ENCODE measurements at places on chromosomes 5 and 9. TPM values are rescaled to one million over a fixed set of nuclear protein-coding genes. Genes with fewer than 3 reads are reported as not detected.

The GABRA1 gene
- total RNA-seq, result not detected

The SLC36A3 gene
- not detected for total RNA-seq

The ACOT12 gene
- total RNA-seq, result not detected

The CDK5RAP2 gene
- total RNA-seq, result 63.6 TPM

The S1PR3 gene
- 26.8 TPM for total RNA-seq

The CFAP157 gene
- not detected for total RNA-seq

The CCDC107 gene
- total RNA-seq, result 44.3 TPM

The PIP5K1B gene
- total RNA-seq, result 71.9 TPM

The ALDH1A1 gene
- total RNA-seq, result 20.7 TPM

The NOL8 gene
- 12.7 TPM for total RNA-seq

The PLPPR1 gene
- not detected for total RNA-seq

The GADD45G gene
- 44.5 TPM for total RNA-seq

GRCh38 chr9:401223-401622, 186.6 kb downstream of the DOCK8 start:
- DNase-seq, result no peak
- no peak overlapping the region for H3K27ac ChIP-seq
- H3K4me1 ChIP-seq, result no peaks in the 10 kb centered on the region
- H3K27me3 ChIP-seq, result no peaks in the 10 kb centered on the region

GRCh38 chr5:170986598-170986997, 124.8 kb downstream of the RANBP17 start:
- H3K4me1 ChIP-seq, result no peaks in the 10 kb centered on the region
- H3K27me3 ChIP-seq, result no peaks in the 10 kb centered on the region
- no peak overlapping the region for H3K4me3 ChIP-seq
- no peak for DNase-seq
- no peaks in the 10 kb centered on the region for H3K36me3 ChIP-seq

DNA sequence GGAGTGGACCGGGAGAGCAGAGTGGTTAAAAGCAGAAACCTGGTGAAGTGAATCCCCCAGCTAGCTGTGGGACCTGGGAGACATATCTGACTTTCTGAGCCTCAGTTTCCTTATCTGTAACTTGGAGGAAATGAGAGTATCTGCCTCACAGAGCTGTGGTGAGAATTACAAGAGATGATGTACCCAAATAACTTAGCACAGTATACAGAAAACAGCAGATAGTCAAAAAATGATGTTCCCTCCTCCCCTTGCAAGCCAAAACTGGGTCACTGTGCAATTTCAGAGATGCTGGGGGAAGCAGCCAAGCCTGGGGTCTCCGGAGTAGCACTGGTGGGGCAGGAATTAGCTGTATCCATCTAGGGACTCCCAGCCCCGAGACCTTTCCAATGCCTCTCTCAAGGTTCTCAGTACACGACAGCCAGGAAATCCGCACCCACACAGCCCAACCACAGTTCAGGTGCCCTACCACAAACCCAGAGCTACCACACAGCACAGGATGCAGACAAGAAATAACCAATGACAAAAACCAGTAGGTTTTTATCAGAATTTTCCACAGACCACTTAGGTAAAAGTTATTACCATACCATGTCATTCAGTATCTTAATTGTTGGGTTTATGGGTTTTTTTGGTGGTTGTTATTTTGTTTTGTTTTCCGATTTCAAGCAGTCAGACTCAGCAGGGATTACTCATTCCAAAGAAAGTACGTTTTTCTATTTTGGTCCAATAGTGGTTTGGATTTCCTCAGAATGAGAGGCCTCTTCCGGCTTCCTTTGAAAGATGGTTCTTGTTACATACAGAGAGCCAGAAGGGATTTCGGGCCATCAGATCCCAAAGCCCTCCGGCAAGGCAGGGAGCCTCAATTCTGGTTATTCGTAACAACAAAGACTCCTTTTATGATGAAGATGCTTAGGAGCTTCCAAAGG, 4.9 kb upstream of the HRH2 start:
- DNase-seq, result no peak
- H3K27me3 ChIP-seq, result peaks cover 19% of the 10 kb centered on the region
- no peak overlapping the region for H3K4me3 ChIP-seq
- H3K27ac ChIP-seq, result no peak overlapping the region
- H3K36me3 ChIP-seq, result no peaks in the 10 kb centered on the region

- no peaks in the 10 kb centered on the region for H3K36me3 ChIP-seq
- no peaks in the 10 kb centered on the region for H3K4me1 ChIP-seq
- DNase-seq, result no peak
- no peak overlapping the region for H3K4me3 ChIP-seq
- no peaks in the 10 kb centered on the region for H3K27me3 ChIP-seq
- no peak overlapping the region for H3K27ac ChIP-seq
Observed at GRCh38 chr9:89015336-89015735, 24.1 kb downstream of the S1PR3 start.

DNA sequence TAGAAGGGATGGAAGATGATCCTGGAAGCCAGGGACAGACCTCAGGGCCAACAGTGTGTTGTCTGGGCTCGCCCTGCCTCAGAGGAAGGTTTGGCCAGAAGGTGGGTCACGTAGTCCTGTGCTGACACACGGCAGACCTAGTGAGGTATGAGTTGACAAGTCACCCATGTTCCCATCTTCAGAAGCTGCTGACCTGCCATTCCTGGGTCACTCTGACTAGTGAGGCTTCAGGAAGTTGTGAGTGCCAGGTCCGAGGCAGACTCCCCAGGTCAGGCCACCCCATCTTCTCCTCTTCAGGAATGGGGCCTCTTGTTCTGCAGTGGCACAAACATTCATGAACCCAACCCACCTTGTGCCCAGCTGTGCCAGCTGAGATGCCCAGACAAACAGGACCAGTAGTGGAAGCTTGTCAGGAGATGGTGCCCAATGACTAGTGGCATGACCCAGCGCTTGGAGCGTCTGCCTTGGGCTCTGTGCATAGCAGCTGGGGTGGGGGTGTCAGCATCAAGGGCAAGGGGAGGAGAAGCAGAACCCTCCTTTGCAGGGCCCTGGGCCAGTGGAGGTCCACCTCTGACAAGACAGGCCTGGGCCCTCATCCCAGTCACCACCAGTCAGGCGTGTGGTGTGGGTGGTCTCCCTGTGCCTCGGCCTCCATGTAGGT, 16.8 kb upstream of the ANGPTL2 start:
- H3K4me3 ChIP-seq, result no peak overlapping the region
- H3K27me3 ChIP-seq, result no peaks in the 10 kb centered on the region
- no peak for DNase-seq
- no peak overlapping the region for H3K27ac ChIP-seq

GRCh38 chr9:37436540-37436939, 14.0 kb downstream of the GRHPR start:
- no peak for DNase-seq
- peaks cover 86% of the 10 kb centered on the region for H3K36me3 ChIP-seq
- H3K4me1 ChIP-seq, result peaks cover 65% of the 10 kb centered on the region
- no peaks in the 10 kb centered on the region for H3K27me3 ChIP-seq
- H3K4me3 ChIP-seq, result no peak overlapping the region
- peak overlapping the region; percentile 38 for H3K27ac ChIP-seq

GRCh38 chr5:76641514-76642120, 18.4 kb upstream of the F2RL2 start:
- no peaks in the 10 kb centered on the region for H3K4me1 ChIP-seq
- H3K36me3 ChIP-seq, result no peaks in the 10 kb centered on the region
- H3K27ac ChIP-seq, result no peak overlapping the region
- DNase-seq, result peak; percentile 30
- no peaks in the 10 kb centered on the region for H3K27me3 ChIP-seq

DNA sequence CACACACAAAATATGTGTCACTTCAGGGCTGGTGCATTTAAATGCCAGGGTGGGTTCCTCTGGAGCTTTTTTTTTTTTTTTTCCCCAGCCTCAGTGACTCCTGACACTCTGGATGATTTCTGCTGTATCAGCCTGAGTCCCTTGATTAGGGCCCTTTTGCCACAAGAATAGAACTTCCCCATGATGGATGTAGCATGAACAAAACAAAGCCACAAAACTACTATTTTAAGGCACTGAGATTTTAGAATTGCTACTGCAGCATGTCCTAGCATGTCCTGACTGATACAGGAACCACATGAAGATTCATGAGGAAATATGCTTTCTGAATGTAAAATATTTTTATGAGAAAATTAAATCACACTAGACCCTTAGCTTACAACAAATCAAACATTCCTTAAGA, 13.9 kb upstream of the ADGRD2 start:
- H3K36me3 ChIP-seq, result no peaks in the 10 kb centered on the region
- no peak for DNase-seq
- no peaks in the 10 kb centered on the region for H3K4me1 ChIP-seq
- no peak overlapping the region for H3K27ac ChIP-seq

DNA sequence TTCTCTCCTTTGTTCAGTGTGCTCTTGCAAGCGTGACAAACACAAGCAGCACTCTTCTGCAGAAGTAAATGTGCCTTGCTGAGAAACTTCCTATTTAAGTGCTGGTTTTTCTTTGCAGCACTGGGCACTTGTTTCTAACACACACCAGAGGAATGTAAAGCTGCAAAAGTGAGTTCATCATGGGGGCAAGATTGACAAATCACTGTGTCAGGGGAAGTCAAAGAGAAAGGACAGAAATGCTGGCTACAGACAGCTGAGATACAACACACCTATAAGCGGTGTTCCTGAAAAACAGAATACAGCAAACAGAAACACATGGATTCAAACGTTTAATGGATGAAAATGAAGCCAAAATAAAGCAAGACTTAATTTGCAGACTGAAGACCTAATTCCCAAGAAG, 19.6 kb downstream of the ROR2 start:
- H3K4me1 ChIP-seq, result no peaks in the 10 kb centered on the region
- H3K4me3 ChIP-seq, result no peak overlapping the region
- H3K27me3 ChIP-seq, result no peaks in the 10 kb centered on the region
- H3K36me3 ChIP-seq, result no peaks in the 10 kb centered on the region

GRCh38 chr5:131514316-131515283, 120.4 kb downstream of the RAPGEF6 start:
- peaks cover 18% of the 10 kb centered on the region for H3K4me1 ChIP-seq
- peak overlapping the region; percentile 64 for H3K27ac ChIP-seq
- H3K36me3 ChIP-seq, result peaks cover 17% of the 10 kb centered on the region
- DNase-seq, result no peak
- H3K4me3 ChIP-seq, result peak overlapping the region; percentile 40

- no peaks in the 10 kb centered on the region for H3K27me3 ChIP-seq
- H3K4me3 ChIP-seq, result no peak overlapping the region
- no peaks in the 10 kb centered on the region for H3K36me3 ChIP-seq
- DNase-seq, result no peak
- no peak overlapping the region for H3K27ac ChIP-seq
Observed at GRCh38 chr9:94150279-94150828, 66.1 kb downstream of the PTPDC1 start.

- peaks cover 18% of the 10 kb centered on the region for H3K4me1 ChIP-seq
- DNase-seq, result no peak
- H3K27me3 ChIP-seq, result peaks cover 9% of the 10 kb centered on the region
Observed at GRCh38 chr5:159911349-159911748, 4.9 kb upstream of the ADRA1B start.

DNA sequence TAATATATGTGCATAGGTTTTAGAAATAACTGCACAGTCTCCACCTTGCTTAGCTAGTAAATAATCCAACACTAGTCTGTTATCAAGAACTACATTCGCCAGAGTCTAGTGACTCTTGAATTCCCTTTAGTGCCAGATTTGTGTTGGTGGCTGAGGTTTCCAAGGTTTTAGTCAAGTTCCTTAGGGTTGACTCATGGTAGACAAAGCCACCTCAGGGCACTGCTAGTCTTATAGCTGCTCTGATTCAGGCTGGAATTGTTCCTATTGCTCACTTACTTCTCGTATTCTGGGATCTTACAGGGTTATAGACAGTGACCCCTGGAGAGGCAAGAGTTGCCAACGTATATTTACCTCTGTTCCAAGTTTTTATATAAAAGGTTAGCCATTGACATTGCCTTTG, 1369.8 kb upstream of the CDH9 start:
- H3K36me3 ChIP-seq, result no peaks in the 10 kb centered on the region
- no peak overlapping the region for H3K27ac ChIP-seq
- no peaks in the 10 kb centered on the region for H3K27me3 ChIP-seq
- no peak for DNase-seq

- DNase-seq, result no peak
- no peaks in the 10 kb centered on the region for H3K36me3 ChIP-seq
- no peak overlapping the region for H3K27ac ChIP-seq
- H3K27me3 ChIP-seq, result no peaks in the 10 kb centered on the region
- H3K4me3 ChIP-seq, result no peak overlapping the region
- peaks cover 1% of the 10 kb centered on the region for H3K4me1 ChIP-seq
Observed at GRCh38 chr5:171857489-171857876, 71.9 kb downstream of the SMIM23 start.

- no peaks in the 10 kb centered on the region for H3K36me3 ChIP-seq
- no peak overlapping the region for H3K27ac ChIP-seq
- H3K27me3 ChIP-seq, result no peaks in the 10 kb centered on the region
- DNase-seq, result no peak
Observed at GRCh38 chr5:2091921-2092320, 209.2 kb upstream of the IRX4 start.

DNA sequence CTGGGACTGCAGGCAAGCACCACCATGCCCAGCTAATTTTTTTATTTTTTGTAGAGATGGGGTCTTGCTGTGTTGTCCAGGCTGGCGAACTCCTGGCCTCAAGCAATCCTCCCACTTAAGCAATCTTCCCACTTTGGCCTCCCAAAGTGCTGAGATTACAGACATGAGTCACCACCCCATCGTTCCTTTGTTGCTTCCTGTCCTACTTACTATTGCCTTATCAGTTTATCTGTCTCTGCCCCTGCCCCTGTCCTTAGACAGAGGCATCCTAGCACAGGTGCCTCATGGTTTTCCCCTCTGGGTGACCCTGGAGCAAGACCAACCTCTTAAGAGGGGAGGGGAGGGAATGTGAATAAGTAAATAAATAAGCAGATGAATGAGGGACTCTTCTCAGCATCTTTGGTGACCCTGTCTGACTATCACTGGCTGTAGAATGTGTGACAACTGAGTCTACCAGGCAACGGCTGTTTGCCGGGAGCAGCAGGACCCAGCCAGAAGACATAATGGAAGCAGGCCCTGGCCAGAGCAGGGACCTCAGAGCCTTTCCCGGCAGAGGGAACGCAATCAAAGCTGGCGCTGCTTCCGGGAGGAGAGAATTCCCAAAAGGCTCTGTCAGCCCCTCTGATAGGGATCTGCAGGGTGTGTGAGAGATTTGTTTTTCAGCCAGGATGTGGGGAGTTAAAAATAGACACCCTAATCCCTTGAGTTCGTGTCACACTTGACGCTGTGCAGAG, 43.8 kb upstream of the DAB2IP start:
- H3K27me3 ChIP-seq, result no peaks in the 10 kb centered on the region
- peak overlapping the region; percentile 88 for H3K27ac ChIP-seq
- H3K4me3 ChIP-seq, result peak overlapping the region; percentile 35

- H3K27ac ChIP-seq, result peak overlapping the region; percentile 86
- peaks cover 24% of the 10 kb centered on the region for H3K4me1 ChIP-seq
- no peaks in the 10 kb centered on the region for H3K27me3 ChIP-seq
- peak overlapping the region; percentile 90 for H3K4me3 ChIP-seq
- no peaks in the 10 kb centered on the region for H3K36me3 ChIP-seq
Observed at GRCh38 chr9:121071756-121072421, 2.9 kb upstream of the CNTRL start.

- no peak overlapping the region for H3K4me3 ChIP-seq
- H3K27ac ChIP-seq, result no peak overlapping the region
- peaks cover 10% of the 10 kb centered on the region for H3K27me3 ChIP-seq
- H3K4me1 ChIP-seq, result no peaks in the 10 kb centered on the region
Observed at GRCh38 chr9:89542401-89543021, 44.6 kb upstream of the SEMA4D start.

All from left ventricle myocardium inferior (tissue), 1 donor.